ENCODE measurements at places on chromosomes 4 and X.

GRCh38 chrX:103830848-103831247, 1.2 kb downstream of the RAB9B start:
- DNase-seq, result no peak

DNA sequence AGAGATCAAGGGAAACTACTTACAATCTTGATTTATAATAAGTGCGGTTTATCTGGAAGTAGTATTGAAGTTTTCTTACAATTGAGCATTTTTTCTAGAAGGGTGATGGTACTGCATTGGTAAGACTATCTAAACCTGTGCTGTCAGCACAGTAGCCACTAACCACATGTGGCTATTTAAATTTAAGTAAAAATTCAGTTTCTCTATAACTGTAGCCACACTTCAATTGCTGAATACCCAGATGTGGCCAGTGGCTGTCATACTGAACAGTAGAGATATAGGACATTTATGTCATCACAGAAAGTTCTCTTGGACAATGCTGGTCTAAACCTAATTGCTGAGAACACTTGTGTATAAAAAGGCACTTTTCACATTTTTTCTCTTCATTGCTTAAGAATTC, 222.7 kb downstream of the CBR4 start:
- no peak for DNase-seq

DNA sequence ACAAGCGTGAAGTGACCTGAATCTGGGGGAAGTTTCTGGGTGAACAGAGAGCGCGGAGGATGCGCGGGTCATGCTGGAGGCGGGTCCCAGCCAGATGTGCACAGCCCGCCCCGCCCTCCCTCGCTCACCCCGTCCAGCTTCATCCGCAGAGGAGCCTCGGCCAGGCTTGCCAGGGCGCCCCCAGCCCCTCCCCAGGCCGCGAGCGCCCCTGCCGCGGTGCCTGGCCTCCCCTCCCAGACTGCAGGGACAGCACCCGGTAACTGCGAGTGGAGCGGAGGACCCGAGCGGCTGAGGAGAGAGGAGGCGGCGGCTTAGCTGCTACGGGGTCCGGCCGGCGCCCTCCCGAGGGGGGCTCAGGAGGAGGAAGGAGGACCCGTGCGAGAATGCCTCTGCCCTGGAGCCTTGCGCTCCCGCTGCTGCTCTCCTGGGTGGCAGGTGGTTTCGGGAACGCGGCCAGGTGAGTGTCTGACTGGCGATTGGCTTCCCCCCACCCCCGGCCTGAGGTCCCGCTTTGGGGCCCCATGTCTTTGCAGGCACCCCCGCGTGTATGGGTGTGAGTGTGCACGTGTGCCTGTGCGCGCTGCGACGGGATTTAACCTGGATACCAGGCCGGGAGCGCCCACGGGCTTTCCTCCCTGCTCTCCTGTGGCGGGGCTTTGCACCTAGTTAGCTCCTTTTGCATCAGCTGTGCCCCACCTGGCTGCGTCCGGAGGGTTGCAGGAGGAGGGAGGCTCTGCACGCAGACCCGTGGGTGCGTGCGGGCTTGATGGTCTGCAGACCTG, at the start of gene EGFL6:
Gene EGFL6 (plus strand): TSS at position 123 of the 782 bp plus-strand sequence. CDS start 261 bp downstream, at position 384.
- no peak for DNase-seq

DNA sequence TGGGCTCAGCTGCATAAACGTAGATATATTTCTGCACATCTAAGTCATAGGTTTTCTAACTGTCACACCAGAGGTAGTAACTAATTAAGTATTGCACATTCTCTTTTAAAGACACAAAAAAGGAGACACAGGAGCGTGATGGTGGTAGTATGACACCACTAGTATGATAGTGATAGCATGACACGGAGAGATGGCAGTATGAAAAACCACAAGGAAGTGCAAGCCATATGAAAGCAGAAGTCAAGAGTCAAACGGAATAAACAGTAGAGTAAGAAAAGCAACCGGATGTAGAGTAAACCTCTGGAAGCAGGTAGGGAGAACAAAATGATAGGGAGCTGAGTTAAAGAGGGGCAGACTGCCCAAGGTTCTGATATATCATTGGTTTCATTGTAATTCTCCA, 382.2 kb upstream of the INTU start:
- no peak for DNase-seq

GRCh38 chr4:81896936-81897335, 425.2 kb upstream of the RASGEF1B start:
- DNase-seq, result no peak

DNA sequence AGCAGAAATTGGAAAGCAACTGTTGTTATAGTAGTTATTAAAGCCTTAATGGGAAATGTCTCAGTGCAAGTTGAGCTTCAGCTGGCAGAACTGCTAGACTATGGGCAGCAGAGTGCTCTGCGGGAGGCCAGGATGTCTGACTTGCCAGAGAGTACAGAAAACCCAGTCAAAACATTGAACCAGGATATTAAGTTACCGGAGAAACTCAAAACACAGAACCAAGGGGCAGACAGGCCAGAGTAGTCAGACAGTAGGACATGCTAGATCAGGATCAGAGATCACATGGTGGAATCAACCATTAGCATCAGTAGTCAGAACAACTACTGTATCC, 72.9 kb upstream of the TNIP3 start:
- no peak for DNase-seq

All from BJ (cell line).